ENCODE measurements at places on chromosomes 11 and 22.

GRCh38 chr11:120676991-120677390 lies 165.4 kb downstream of the GRIK4 start:
- H3K4me1 ChIP-seq, result no peaks in the 10 kb centered on the region
- no peaks in the 10 kb centered on the region for H3K27me3 ChIP-seq
- H3K4me3 ChIP-seq, result no peak overlapping the region
- no peak overlapping the region for H3K27ac ChIP-seq

- H3K36me3 ChIP-seq, result peaks cover 28% of the 10 kb centered on the region
- H3K27me3 ChIP-seq, result no peaks in the 10 kb centered on the region
- H3K4me1 ChIP-seq, result no peaks in the 10 kb centered on the region
These were observed 26.0 kb downstream of the FDX1 start for GRCh38 chr11:110455718-110456117.

- no peak overlapping the region for H3K4me3 ChIP-seq
- no peaks in the 10 kb centered on the region for H3K4me1 ChIP-seq
- no peaks in the 10 kb centered on the region for H3K36me3 ChIP-seq
- DNase-seq, result no peak
These were observed 14.0 kb upstream of the KCTD14 start for GRCh38 chr11:78037056-78037455.

GRCh38 chr22:22687638-22688500 lies 43.5 kb downstream of the GGTLC2 start:
- no peak overlapping the region for H3K4me3 ChIP-seq
- no peaks in the 10 kb centered on the region for H3K36me3 ChIP-seq
- no peak overlapping the region for H3K27ac ChIP-seq
- H3K4me1 ChIP-seq, result no peaks in the 10 kb centered on the region
- DNase-seq, result no peak

GRCh38 chr11:57653163-57653562 lies 3.5 kb upstream of the YPEL4 start:
- peaks cover 17% of the 10 kb centered on the region for H3K27me3 ChIP-seq
- no peak overlapping the region for H3K4me3 ChIP-seq
- no peaks in the 10 kb centered on the region for H3K36me3 ChIP-seq
- peaks cover 19% of the 10 kb centered on the region for H3K4me1 ChIP-seq

DNA sequence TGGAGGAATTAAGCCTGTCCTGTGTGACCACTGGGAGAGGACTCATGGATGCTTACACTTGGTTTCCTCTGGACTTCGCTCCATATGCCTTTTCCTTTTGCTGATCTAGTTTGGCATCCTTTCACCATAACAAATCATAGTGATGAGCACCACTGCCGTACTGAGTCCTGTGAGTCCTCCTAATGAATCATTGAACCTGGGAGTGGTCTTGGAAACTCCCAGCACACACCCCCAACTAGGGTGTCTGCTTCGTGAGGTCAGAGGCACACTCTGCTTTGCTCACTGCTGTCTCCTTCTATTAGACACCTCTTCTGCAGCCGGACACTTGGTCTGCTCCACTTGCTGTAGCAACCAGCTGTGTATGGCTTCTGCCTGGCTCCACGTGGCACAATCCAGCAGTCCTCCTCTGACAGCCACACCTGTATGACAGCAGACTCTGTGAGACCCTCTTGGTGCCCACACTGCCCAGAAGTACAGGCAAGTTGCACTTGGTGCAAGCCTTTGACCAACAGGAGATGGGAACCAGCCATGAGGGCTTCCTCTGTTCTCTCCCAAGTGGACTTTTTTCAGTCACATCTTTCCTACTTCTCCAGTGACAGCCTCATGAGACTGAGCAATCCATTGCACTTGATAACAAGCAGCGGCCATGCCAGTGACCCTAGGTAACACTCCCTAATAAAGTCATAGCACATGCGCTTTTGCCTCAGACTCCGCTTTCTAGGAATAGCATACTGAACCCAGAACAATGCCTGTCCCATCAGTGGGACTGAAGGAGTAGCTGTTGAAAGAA lies 65.0 kb upstream of the HMGXB4 start:
- H3K4me1 ChIP-seq, result no peaks in the 10 kb centered on the region
- no peaks in the 10 kb centered on the region for H3K36me3 ChIP-seq
- no peak overlapping the region for H3K27ac ChIP-seq
- DNase-seq, result no peak

- no peaks in the 10 kb centered on the region for H3K27me3 ChIP-seq
- peaks cover 67% of the 10 kb centered on the region for H3K4me1 ChIP-seq
- no peak within 1 kb of the TSS for H3K27ac ChIP-seq
- H3K4me3 ChIP-seq, result no peak within 1 kb of the TSS
- no peaks in the 10 kb centered on the region for H3K36me3 ChIP-seq
These were observed at the start of gene MYEOV for GRCh38 chr11:69293819-69294505. Gene MYEOV, plus strand, starts transcription at chr11:69294155. Its CDS starts 1,200 bp downstream, at chr11:69295355.

DNA sequence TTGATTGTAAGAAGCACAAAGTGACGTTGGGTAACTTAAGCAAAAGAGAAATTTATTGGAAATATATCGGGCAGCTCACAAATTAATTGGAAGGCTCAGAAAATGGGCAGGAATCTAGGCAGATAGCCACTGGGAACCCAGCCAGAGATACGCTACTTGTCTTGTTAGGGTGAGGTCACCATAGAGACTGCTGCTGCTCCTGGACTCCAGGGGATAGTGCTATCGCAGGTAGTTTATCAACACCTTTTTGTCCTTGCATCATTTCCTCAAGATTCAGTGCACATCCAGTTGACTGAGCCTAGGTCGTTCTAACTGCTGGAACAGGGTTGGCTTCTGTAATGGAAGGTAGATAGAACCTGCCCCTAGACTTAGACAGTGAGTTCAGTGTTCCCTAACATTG lies 19.6 kb downstream of the AMOTL1 start:
- H3K4me3 ChIP-seq, result no peak overlapping the region
- H3K36me3 ChIP-seq, result no peaks in the 10 kb centered on the region
- no peak for DNase-seq

DNA sequence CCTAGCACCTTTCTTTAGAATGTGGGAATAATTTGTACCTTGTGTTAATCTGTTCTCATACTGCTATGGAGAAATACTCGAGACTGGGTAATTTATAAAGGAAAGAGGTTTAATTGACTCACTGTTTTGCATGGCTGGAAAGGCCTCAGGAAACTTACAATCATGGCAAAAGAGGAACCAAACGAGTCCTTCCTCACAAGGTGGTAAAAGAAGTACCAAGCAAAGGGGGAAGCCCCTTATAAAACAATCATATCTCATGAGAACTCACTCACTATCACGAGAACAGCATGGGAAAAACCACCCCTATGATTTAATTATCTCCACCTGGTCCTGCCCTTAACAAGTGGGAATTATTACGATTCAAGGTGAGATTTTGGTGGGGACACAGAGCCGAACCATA lies 127.1 kb upstream of the ANO3 start:
- H3K36me3 ChIP-seq, result no peaks in the 10 kb centered on the region
- no peaks in the 10 kb centered on the region for H3K4me1 ChIP-seq
- no peak overlapping the region for H3K27ac ChIP-seq
- no peak for DNase-seq
- H3K27me3 ChIP-seq, result no peaks in the 10 kb centered on the region
- H3K4me3 ChIP-seq, result no peak overlapping the region

GRCh38 chr11:47270331-47271271 lies 668 bp downstream of the MADD start:
- no peaks in the 10 kb centered on the region for H3K27me3 ChIP-seq
- DNase-seq, result peak; percentile 36
- peaks cover 41% of the 10 kb centered on the region for H3K4me1 ChIP-seq
- peak overlapping the region; percentile 75 for H3K27ac ChIP-seq
- H3K4me3 ChIP-seq, result peak overlapping the region; percentile 78
- peaks cover 19% of the 10 kb centered on the region for H3K36me3 ChIP-seq

DNA sequence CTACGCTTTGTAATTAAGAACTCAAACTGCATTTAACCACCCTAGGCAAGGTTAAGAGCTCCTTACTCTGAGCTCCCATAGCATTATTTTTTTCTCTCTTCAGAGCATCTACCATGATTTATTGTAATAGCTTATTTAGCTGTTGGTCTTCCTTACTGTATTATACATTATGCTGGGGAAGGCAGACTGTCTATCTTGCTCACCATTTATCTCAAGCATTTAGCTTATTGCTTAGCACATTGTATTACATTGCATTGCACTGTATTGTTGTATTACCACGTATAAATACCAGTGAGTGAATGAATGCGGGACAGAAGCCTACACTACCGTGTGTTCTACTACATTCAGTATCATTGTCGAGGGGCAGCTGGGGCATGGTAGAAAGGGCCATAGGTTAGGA lies 324.3 kb downstream of the OPCML start:
- H3K27me3 ChIP-seq, result no peaks in the 10 kb centered on the region
- no peaks in the 10 kb centered on the region for H3K4me1 ChIP-seq
- no peak overlapping the region for H3K27ac ChIP-seq
- DNase-seq, result no peak

DNA sequence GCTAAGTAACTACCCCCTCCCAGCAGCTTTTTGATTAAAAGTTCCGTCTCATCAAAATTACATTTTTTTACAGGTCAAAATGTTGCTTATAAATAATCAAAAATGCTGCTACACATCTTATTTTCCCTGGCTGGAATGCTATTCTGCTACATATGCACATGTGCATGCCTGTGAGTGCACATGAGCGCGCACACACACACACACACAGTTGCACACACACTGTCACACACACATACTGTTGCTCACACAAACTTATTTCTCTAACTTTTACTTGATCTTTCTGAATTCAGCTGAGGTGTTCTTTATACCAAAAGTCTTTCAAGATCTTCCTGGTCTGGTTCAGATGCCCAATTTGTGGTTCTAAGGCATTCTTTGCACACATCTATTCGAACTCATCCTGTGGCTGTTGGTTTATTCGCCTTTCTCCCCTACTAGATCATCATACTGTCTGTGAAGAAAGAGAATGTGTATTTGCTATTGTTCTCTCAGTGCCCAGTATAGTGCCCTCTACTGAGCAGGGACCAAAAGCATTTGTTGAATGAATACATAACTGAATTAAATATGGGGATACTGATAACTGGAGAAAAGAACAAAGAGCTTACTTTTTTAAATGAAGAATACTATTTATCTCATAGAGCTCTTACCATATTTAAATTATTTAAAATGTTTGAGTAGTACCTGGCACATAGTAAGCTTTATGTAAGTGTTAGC lies 68.1 kb upstream of the CCDC179 start:
- H3K27me3 ChIP-seq, result no peaks in the 10 kb centered on the region
- H3K4me3 ChIP-seq, result no peak overlapping the region
- H3K27ac ChIP-seq, result no peak overlapping the region
- H3K4me1 ChIP-seq, result no peaks in the 10 kb centered on the region
- no peak for DNase-seq
- H3K36me3 ChIP-seq, result no peaks in the 10 kb centered on the region

- H3K4me3 ChIP-seq, result no peak overlapping the region
- H3K27ac ChIP-seq, result no peak overlapping the region
- DNase-seq, result no peak
- no peaks in the 10 kb centered on the region for H3K27me3 ChIP-seq
These were observed 7.3 kb upstream of the TSSC4 start for GRCh38 chr11:2393111-2393868.

DNA sequence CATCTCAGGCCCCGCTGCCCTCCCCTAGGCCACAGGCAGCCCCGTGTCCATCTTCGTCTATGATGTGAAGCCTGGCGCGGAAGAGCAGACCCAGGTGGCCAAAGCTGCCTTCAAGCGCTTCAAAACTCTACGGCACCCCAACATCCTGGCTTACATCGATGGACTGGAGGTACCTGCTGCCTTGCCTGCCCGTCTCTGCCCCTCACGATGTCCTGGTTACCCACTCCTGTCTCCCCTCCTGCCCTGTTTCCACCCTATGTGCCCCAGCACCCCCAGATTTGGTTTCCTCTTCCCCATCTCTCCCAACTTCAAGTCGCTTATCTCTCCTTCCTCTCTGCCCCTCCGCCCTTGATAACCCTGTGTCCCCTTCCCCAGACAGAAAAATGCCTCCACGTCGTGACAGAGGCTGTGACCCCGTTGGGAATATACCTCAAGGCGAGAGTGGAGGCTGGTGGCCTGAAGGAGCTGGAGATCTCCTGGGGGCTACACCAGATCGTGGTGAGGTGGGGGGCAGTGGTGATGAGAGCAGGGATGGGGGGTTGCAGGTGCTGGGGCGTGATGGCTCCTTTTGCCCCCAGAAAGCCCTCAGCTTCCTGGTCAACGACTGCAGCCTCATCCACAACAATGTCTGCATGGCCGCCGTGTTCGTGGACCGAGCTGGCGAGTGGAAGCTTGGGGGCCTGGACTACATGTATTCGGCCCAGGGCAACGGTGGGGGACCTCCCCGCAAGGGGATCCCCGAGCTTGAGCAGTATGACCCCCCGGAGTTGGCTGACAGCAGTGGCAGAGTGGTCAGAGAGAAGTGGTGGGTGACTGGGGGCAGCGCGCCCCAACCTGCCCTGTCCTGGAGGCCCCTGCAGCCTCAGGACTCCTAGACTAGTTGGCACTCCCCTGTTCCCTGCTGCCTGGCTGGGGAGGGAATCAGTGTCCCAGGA lies 930 bp downstream of the SCYL1 start:
- peaks cover 4% of the 10 kb centered on the region for H3K36me3 ChIP-seq
- peaks cover 63% of the 10 kb centered on the region for H3K4me1 ChIP-seq
- no peaks in the 10 kb centered on the region for H3K27me3 ChIP-seq
- H3K4me3 ChIP-seq, result peak overlapping the region; percentile 78
- DNase-seq, result no peak

GRCh38 chr11:34940026-34940677 lies 23.7 kb downstream of the PDHX start:
- no peaks in the 10 kb centered on the region for H3K27me3 ChIP-seq
- peaks cover 2% of the 10 kb centered on the region for H3K4me1 ChIP-seq
- H3K4me3 ChIP-seq, result no peak overlapping the region
- no peaks in the 10 kb centered on the region for H3K36me3 ChIP-seq

DNA sequence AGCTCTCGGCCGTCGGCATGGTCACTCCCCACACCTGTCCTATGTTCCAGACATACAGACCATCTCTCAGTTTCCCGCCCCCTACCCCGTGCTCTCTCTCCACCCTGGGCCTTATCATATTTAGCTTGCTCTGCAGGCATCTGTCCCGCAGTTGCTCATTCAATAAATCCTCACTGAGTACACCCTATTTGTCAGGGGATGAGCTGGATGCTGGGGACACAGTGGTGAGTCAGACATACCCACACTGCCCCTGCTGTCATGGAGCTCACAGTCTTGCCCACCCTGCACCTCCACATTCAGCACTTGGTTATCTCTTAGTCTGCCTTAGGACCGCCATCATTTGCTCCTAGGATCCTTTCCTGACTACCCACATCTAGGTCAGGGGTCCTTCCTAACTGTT lies 313.8 kb downstream of the LARGE1 start:
- H3K36me3 ChIP-seq, result no peaks in the 10 kb centered on the region
- no peak overlapping the region for H3K27ac ChIP-seq
- DNase-seq, result no peak
- no peaks in the 10 kb centered on the region for H3K27me3 ChIP-seq

- DNase-seq, result no peak
- H3K27me3 ChIP-seq, result peaks cover under 1% of the 10 kb centered on the region
- no peaks in the 10 kb centered on the region for H3K4me1 ChIP-seq
- no peak overlapping the region for H3K4me3 ChIP-seq
- H3K27ac ChIP-seq, result no peak overlapping the region
These were observed 134.6 kb downstream of the CCDC34 start for GRCh38 chr11:27228232-27228905.

- no peaks in the 10 kb centered on the region for H3K36me3 ChIP-seq
- no peak overlapping the region for H3K4me3 ChIP-seq
- no peak overlapping the region for H3K27ac ChIP-seq
- H3K4me1 ChIP-seq, result no peaks in the 10 kb centered on the region
These were observed 393.9 kb downstream of the GUCY1A2 start for GRCh38 chr11:106624377-106624776.
